ENCODE measurements at places on chromosomes 11 and 22.

DNA sequence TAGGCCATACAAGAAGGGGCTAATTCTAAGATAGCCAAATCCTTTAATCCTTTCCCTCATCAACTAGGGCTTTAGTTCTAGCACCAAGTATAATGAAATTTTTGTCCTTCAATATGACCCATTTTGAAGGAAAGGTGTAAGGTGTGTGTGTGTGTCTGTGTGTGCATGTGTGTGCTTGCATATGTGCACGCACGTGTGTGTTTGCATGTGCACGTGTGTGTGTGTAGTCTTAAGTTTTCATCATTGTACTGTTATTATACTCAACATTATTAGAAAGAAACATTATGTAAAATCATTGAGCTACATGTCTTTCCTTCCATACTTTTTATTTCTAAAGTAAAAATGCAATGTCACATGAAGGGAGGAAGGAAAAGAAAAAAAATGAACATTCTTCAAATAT, 547.7 kb downstream of the FAM181B start:
- no peak for DNase-seq

GRCh38 chr11:120115272-120116000, 22.5 kb downstream of the TRIM29 start:
- no peak for DNase-seq

DNA sequence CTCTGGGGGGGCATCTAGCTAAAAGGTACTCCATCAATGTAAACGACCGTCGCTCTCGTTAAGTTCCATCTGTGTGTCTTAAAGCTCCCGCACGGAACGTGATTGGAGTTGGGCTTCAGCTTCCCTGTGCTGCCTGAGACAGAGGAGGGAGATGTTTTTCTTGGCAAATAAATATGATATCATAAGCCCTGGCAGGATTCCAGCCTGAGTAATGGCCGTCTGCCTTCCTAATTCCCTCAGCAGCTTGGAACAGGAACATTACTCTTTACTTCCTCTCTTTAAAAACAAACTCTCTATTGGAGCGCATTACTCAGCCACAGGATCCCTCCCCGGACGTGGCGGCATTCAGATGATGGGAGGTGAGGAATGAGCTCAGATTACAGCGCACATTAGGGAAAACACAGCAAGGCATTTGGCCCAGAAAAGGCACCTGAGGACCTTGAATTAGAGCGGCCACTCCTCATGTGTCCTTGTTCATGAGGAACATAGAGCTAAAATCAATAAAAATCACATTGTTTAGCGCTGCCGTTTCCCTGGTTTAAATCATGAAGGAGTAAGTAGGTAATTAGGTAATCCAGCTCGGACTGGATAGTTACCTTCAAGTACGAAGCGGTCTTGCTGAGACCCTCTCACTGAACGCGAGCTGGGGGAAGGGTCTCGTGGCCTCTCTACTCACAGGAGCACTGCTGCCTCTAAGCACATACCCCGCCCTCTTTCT, 230.4 kb downstream of the ST3GAL4 start:
- peak; percentile 38 for DNase-seq

DNA sequence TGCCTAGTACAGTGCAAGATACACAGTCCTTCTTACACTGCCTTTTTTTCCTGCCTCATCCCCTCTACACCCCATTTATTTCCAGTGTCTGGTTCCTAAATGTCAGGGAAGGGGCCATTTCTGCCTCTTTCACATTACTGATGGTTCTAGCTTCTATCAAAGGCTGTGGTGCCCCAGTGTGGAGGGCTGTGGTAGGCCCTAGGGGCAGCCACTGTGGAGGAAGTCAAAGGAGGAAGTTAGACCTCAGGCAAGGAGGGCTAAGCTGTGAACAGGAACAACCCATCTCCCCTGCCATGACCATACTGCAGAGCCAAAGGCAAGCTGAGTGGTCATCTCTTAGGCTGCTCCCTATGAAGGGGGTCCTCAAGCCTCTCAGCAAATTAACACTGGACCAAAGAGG, 81.9 kb upstream of the CRTAM start:
- DNase-seq, result peak; percentile 92

- no peak for DNase-seq
Observed at GRCh38 chr11:96794152-96794551, 404.3 kb downstream of the JRKL start.

Measured in common myeloid progenitor, CD34-positive (primary cell).